Pulmonary artery endothelial cell (primary cell): ENCODE measurements at places on chromosomes 3 and 15.

DNA sequence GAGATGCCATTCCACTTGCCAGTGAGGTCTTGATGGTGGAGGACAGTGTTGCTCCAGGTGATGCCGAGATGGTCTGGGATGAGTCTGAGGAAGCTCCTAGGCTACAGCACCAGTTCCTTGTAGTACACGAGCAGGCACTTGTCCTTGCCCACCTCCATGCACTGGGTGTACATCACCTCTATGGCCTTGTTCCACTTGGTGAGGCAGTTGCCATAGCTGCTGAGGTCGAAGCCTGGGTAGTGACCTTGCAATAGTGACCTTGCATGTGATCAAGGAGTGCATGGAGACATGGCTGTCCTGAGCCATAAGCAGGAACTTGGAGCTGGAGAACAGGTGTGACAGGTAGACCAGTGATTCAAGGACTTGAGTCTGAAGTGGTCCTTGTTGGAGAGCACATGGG is 47.6 kb downstream of the CDIN1 start:
- DNase-seq, result no peak

GRCh38 chr15:38148471-38148870 is 104.2 kb upstream of the SPRED1 start:
- no peak for DNase-seq

GRCh38 chr3:81270603-81271379 is 490.7 kb downstream of the GBE1 start:
- no peak for DNase-seq

DNA sequence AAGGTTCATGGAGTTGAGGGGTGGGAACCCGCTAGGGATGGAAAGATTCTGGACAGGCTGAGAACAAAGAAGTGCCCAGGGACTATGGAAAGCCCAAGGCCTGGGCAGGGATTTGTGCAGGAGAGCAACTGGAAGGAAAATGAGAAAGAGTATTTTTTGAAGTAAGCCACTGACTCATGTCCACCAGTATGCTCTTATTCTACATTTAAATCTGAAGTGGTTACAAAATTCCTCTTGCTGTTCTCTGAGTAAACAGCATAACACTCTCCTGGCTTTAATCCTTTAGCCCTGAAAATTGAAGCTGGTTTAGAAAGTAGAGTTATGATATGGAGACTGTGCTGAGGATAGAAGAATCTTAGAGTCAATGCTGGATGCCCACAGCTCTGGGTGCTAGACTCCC is 165.2 kb downstream of the ISL2 start:
- DNase-seq, result no peak

DNA sequence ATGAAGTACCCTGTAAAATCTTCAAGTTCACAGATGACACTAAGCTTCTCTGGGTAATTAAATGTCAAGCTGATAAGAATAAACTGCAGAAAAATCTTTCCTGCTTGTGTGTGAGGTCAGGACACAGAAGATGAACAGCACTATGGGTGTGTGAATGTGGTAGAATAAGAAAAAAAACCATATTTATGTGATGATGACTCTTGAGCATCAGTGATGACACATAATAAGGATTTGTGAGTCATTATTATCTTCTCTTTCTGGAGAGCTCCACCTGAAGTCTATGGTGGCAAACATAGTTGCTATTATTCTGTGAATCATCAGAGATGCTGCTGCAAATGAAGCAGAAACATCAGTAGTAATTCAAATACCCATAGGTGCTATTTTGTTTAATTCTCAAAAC is 422.4 kb downstream of the DIPK2A start:
- DNase-seq, result no peak
